NB4 (cell line): ENCODE measurements at places on chromosomes 12 and 14.

GRCh38 chr12:53123578-53124351 is 20.5 kb downstream of the SOAT2 start:
- DNase-seq = no peak

DNA sequence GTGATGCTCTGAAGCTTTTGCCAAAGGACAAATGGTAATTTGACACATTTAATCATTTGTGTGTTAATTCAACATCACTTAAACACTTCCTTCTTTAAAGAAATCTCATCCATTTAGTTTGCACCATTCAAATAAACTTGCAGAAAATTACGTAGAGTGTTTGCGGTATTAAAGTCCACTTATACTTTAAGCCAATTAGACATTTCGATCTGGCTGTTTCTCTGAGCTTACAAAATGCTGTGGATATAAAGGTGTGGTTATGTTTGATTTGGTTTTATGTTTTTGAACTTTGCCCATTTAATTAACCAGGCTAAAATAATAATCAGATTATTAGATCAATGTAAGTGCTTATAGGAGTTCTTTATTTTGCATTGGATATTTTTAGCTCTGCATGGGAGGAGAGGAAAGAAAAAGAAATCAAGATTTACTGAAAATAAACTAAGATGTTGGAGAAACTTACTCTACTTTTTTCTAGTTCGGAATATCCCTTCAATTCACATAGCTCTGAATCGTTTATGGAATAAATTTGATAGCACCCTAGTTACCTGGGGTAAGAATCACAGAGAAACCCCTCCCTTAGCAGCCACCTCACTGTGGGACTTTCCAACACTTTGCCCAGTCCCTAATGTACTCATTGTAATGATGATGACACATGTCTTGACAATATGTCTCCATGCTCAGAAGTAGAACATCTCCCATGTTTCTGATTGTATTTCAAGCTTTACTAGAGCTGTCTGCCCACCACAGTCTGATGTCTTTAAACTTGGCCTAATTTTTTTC is 268.0 kb downstream of the BTG1 start:
- no peak for DNase-seq

DNA sequence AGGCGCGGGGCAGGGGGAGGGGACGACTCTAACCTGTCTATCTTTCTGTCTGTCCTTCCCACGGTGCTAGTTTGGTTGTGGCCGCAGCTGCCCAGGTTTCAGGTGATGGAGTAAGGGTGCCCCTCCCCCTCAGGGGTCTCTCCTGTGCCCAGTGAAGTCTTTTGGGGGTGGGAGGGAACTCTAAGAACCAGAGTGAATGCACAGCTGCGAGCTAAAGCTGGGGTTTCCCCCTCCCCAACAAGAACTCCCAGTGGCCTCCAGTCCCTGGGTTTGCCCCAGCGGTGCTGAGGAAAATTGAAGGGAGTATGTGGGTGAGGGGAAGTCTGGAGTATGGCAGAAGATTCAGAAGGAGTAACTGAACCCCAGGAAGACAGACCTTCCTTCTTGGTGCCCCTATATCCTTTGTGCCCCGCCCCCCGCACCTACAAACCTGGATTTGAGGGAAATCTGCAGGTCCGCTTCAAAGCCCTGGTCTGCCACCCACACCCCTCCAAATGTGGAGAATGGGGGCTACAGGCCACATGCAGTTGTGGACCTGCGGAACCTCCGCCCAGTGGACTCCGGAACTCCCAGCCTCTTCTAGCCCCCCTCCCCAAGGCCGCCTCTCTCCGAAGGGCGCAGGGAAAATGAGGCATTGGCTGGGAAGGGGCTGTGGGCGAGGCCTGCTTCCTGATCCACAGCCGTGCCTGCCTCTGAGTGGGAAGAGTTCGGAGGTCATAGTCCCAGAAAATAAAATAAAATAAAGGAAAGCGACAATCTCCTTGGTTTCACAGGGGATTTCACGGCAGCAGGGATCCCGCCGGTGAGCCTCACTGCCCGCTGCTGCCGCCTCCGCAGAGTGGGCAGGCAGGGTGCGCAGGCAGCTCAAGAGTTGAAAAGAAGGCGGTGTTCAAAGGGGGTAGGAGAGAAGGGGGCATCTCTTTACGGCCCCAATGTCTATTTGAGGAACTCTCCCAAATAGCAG is 3.4 kb upstream of the HOXC9 start:
- DNase-seq = no peak

DNA sequence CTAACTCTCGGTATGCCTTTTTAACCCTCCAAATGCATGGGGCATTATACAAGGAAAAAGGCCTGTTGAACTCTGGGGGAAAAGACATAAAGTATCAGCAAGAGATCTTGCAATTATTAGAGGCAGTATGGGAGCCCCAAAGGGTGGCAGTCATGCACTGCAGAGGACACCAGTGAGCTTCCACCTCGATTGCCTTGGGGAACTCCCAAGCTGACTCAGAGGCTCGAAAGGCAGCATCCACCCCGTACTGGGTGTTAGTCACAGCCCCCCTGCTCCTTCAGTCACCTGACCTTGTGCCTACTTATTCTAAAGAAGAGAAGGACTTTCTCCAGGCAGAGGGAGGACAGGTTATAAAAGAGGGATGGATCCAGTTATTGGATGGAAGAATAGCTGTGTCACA is 781.4 kb upstream of the TMEM132C start:
- DNase-seq = peak; percentile 44

DNA sequence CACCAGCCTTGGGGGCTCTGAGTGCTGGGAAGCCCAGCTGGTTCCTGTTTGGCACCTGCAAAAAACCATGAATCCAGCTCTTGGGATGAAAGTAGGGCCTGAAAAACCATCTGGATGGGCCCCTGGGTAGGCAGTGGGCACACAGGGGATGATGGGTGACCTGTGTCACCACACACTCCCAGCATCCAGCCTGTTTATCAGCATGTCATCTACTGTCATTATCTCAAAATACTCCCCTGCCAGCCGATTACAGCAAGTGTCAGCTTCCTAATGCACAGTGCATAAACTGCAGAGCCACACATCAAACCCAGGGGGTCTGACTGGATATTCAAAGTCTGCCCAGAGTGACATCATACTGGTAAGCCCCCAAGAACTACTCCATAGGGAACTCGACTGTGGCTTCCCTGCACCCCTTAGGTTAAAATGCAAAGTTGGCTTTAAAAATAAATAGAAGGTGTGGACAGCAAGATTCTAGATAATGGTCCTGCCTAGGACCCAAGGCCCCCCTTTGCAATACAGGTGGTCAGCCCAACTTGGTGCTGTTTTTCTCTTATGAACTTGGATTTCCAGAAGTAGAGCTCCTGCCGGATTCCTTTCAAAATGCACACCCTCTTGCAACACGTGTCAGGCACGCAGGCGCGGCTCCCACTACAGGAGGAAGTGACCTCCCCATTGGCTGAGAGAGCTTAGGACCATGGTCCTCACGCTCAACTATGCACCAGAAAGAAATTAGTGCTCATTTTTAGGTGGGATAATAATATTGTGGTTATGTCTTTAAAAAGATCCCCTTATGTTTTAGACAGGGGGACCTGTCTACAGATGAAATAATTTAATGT is 94.1 kb downstream of the GCH1 start:
- DNase-seq = no peak

GRCh38 chr14:69090187-69090789 is 62.6 kb downstream of the DCAF5 start:
- DNase-seq = peak; percentile 43

DNA sequence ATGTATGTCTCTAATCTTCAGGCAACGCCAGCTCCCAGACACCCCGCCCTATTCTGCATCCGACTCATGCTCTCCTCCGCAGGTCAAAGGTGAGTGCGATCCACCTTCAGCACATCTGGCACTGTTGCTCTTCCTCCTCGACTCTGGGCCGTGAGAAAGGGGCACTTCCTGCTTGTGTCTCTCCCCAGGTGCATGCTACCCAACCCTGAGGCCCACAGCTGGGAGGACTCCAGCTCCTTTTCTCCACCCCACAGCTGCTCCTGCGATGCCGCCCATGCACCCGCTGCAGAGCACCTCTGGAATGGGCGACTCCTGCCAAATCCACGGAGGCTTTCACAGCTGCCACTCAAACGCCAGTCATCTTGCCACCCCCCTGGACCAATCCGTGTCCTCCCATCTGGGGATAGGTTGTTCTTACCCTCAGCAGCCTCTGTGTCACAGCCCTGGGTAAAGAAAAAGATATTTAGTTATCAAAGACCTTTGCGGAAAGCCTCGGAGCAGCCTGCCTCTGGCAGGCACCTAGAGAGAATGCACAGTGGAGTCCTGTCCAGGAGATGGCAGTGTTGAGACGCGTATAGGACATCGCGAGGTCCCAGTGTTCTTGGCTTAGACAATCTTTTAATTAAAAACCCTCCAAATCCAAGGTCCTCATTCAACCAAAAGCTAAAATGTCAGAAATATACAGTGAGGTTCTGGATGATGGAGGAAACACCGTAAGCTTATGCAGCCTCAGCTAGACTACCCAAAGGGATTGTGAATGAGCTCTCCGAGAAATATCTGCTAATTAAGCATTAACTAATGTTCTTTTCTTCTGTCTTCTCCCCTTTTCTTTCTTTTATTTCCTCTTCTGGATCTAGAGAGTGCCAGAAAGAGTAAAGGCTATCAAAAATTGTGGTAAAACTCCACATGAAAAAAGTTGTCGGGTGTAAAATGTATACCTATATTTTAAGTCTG is 54.3 kb downstream of the MYRFL start:
- DNase-seq = peak; percentile 70

- no peak for DNase-seq
Observed at GRCh38 chr12:101951002-101951670, 73.8 kb downstream of the DRAM1 start.

- DNase-seq = no peak
Observed at GRCh38 chr14:72723858-72724530, 169.9 kb downstream of the DPF3 start.

GRCh38 chr12:111150360-111150759 is 218.5 kb downstream of the PHETA1 start:
- peak; percentile 29 for DNase-seq

DNA sequence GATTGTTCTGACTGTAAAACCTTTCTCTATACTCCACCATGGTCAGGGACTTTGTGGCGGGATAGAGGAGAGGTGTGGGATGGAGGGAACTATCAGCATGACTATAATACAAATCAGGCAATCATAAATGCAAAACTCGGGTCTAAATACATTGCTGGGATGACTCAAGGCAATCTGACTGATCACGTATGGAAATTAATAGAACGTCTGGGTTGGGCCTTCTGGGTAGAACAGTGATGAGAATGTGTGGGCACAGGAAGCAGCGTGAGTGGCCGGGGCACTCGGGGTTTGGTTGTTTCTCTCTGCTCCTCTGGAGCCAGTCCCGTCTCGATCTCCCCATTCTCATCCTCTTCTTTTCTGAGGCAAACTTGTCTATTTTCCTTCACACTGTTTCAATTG is 485.8 kb downstream of the VRK1 start:
- no peak for DNase-seq

DNA sequence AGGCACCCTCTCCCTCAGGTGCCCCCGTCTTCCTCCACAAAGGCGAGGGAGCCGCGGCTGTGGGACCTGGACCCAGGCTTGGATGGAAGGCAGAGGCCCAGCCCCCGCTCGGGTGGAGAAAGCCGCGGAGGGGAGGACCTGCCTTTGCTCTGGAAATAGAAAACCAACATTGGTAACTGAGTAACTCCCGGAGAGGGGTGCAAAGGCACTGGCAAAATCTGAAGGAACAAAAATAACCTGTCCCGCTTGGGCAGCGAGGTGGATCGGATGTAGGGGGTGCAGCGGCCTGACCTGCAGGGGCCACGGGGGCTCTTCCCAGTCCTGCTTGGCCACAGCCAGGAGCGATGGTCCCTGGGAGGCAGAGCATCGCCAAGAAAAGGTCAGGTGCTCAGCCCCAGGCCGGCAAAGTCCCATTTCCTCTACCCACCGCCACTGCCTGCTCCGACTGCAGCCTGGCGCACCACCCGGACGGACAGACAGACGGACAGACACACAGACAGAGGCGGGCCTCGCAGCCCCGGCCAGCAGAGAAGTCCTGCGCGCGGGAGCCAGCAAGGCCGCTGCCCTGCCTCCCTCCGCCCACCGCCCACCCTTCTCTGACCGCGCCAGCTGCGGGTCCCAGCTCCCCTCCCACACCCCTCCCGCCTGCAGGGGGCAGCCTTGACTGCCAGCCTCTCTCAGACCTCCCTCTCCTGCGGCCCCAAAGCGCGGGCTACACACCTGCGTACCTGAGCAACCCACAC is 21.4 kb upstream of the TMEM106C start:
- DNase-seq = peak; percentile 43

GRCh38 chr14:102094101-102094500 is 7.3 kb upstream of the HSP90AA1 start:
- no peak for DNase-seq

GRCh38 chr14:77221241-77221871 is 39.8 kb downstream of the TMEM63C start:
- DNase-seq = no peak

- DNase-seq = no peak
Observed at GRCh38 chr14:64281805-64282204, 12.4 kb downstream of the ESR2 start.

DNA sequence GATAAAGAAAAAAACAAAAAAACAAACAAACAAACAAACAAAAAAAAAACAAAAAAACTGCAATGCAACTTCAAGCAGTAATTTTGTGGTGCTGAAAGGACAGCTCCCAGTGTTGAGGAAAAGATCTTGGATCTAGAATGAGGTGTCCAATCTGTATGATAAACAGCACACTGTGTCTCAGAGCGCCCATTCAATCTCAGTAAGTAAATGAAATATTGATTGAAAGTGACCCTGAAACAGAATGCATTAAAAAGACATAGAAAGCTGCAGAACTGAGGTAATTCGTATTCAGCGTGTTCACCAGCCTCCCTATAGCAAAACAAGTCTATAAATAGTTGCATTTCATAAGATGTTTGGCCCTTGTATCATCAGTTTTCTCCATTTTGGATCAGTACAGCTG is 153.0 kb downstream of the NOVA1 start:
- DNase-seq = peak; percentile 20

- DNase-seq = no peak
Observed at GRCh38 chr12:103085541-103085940, 128.1 kb downstream of the ASCL1 start.

- DNase-seq = no peak
Observed at GRCh38 chr12:116629480-116629879, 70.3 kb downstream of the MAP1LC3B2 start.

- no peak for DNase-seq
Observed at GRCh38 chr14:32022938-32023466, 54.1 kb upstream of the ARHGAP5 start.

DNA sequence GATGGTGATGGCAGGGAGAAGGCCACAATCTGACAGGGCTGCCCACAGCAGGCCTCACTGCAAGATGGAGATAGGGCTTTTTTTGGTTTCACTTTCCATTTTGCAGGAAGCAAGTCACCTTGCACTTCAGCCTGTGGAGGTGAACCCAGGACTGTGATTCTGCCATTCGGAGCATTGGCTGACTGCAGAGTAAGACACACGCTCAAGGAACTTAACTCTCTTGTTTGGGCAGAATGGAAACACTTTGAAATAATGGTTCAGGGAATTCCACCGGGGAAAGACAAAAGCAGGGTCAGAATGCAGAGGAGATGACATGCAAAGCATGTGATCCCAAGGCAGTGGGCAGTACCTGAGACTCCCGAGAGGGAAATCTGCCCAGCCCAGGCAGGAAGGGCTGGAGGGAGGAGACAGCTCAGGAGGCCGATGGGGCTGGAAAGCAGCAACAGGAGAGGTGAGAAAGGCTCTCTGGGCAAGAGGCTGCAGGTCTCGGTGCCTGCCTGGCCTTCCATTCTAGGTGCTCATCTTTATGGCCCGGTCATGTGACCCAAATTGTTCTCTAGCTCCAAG is 58.7 kb upstream of the PRMT8 start:
- no peak for DNase-seq

- DNase-seq = no peak
Observed at GRCh38 chr12:130220706-130221100, 58.4 kb downstream of the FZD10 start.
